ENCODE measurements at places on chromosomes 7 and 10. TPM values are rescaled to one million over a fixed set of nuclear protein-coding genes. Genes with fewer than 3 reads are reported as not detected.

DNA sequence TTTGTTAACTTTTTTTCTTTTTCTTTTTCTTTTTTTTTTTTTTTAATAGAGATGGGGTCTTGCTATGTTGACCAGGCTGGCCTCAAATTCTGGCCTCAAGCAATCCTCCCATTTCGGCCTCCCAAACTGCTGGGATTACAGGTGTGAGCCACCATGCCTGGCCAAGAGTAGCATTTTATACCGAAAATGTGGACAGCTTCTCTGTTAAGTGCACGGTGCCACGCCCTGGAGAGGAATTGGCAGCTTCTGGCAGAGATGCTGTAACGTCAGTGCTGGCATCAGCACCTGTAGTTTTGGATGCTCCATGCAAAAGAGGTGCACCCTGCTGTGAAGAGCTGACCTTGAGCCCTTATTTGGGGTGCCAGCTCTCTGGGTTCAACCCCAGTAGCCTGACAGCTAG, 18.2 kb downstream of the IL15RA start:
- no peak for DNase-seq

DNA sequence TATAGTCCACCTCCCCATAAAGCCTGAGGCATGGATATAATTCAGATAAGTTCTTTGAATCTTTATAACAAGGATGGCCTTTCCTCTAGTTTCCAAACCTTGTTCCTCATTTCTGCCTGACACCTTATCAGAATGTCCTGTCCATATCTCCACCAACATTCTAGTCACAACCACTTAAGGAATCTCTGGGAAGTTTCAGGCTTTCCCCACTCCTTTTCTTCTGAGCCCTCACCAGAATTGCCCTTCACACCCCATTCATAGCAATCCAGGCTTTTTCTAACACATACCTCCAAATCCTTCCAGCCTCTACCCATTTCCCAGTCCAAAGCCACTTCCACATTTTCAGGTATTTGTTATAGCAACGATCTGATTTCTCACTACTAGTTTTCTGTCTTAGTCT, 18.0 kb upstream of the DIP2C start:
- DNase-seq: no peak

GRCh38 chr10:116590590-116591444, at the start of gene PNLIPRP1:
Gene PNLIPRP1 (plus strand): TSS chr10:116590959. CDS start chr10:116591130, 171 bp downstream.
- DNase-seq: no peak

DNA sequence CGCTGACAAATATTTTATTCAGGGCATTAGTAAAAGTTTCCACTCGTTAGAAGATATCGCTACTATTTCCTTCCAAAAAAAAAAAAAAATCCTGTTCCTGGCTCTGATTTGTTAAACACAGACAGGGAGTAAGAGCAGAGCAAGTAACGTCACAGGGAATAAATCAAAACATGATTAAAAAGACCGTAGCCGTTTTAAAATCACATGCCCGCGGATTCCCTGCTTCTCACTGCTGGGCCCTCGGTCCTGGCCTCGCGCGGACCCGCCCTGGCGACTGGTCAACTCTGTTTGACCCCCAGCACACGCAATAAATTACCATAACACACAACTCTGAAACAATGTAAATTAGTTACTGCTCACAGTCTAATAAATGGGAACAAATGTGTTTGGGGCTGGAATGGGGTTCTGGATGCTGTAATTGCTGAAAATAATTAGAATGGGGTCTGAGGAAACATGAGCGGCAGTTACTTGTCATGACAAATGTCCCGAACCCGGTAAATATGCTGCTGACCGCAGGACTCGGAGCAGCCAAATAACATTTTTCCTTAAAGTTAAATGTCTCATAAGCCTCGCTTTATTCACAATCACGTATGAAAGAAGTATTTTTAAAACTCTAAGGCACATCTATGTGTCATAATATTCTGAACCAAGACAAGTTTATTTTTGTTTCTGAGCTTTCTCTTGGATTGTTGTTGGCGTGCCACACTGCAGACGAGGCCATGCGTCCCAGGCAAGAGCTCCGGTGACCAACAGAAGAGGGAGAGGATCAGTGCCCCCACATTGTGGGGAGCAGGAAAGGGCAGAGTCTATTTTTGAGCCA, 17.9 kb downstream of the EBF3 start:
- no peak for DNase-seq

GRCh38 chr7:50530766-50531165, 34.4 kb downstream of the DDC start:
- no peak for DNase-seq

GRCh38 chr7:11120068-11120664, 146.5 kb downstream of the PHF14 start:
- DNase-seq: no peak

DNA sequence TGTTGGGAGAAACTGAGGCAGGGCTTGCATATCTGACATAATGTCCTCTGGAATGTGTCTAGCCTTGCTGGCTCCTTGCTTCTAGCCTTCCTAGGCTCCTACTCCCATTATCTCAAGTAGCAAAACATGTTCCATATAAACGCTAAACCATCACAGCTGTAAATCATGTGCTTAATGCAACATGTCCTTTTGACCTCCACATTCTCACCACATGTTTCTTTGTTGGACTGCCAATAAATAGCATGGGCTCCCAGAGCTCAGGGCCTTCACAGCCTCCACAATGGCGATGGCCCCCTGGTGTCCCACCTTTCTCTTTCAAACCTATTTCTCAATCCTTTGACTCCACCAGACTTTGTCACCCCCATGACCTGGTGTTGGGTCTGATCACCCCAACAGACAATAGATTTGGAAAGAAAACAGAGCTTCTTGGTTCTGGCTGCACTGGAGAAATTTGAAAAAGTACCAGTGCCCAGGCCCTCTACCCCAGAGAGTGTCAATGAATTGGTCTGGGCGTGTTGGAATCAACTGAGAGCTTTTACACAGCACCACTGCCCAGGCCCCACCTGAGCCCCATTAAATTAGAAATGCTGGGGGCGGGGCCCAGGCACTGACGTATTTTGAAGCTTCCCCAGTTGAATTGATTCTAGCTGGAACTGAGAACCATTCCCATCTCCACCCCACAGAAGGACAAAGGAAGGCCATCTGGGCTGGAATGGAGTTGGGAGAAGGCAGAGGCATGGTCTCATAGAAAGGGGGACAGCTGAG, 41.3 kb upstream of the GGCT start:
- no peak for DNase-seq

- peak; percentile 32 for DNase-seq
Measured at GRCh38 chr10:89563861-89564478, 28.6 kb upstream of the SLC16A12 start.

DNA sequence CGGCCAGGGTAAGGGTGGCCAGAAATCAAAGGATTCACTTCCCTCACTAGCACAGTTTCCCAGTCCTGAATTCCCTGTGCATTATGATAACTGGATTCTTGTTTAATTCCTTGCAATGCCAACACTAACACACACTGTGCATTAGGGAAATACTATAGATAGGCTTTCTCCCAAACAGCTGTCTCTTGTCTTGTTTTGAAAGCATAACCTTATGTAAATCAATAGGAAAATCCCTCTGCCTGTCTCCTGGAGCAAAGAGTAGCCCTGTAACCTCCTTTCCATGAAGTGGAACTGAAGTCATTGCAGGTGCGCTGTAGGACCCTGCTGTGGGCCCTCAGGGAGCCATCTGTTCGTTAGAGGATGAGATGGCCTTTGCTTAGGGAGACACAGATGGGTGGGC, 82.8 kb upstream of the FAM171A1 start:
- no peak for DNase-seq

DNA sequence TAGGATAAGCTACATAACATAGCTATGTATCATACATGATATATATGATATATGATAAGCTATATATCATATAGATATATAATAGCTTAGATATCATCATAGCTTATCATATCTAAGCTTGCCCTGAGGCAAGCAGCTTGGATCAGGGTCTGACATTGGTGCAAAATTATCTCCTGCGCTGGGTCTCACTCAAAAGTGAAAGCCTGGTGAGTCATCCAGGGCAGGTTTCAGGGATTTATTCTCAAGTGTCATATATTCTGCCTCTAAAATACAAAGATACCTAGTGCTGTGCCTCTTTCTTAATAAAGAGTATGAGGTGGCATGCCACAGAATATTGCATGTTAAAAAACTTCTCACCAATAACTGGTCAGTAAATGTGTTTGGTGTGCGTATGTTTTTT, 105.9 kb downstream of the CDC14C start:
- DNase-seq: no peak

GRCh38 chr7:94044806-94045205, 40.7 kb upstream of the BET1 start:
- no peak for DNase-seq

DNA sequence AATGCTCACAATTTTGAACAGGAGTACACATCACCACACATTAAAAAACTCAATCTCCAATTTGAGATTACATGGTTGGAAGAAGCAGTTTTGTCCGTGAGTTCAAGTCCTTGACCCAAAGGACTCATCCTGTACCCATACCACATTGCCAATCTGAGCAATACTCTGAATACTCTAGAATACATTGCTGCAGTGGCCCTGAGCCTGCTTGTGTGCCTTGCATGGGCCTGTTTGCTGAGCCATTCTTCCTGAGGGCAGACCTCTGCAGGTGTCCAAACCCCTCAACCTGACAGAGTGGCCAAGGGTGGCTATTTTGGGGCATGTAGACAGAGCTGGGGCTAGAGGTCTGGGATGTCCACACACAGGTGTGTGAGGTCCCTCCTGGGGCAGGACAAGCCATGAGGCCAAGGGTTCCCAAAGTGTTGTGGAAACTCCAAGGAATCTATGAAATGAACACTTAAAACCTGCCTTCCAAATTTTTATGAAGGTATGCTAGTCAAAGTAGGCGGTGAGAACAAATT, 15.5 kb downstream of the AGMO start:
- no peak for DNase-seq

GRCh38 chr10:23585186-23585585, 146.3 kb downstream of the OTUD1 start:
- no peak for DNase-seq

GRCh38 chr7:96707901-96708774, 1.5 kb downstream of the SEM1 start:
- no peak for DNase-seq

- no peak for DNase-seq
Measured at GRCh38 chr10:1253523-1254353, 197.6 kb downstream of the WDR37 start.

GRCh38 chr10:46002916-46003693, 27.3 kb downstream of the NCOA4 start:
- no peak for DNase-seq

GRCh38 chr10:78292982-78293865, 259.6 kb downstream of the RPS24 start:
- peak; percentile 24 for DNase-seq

- no peak for DNase-seq
Measured at GRCh38 chr10:26463986-26464385, 25.8 kb downstream of the APBB1IP start.

DNA sequence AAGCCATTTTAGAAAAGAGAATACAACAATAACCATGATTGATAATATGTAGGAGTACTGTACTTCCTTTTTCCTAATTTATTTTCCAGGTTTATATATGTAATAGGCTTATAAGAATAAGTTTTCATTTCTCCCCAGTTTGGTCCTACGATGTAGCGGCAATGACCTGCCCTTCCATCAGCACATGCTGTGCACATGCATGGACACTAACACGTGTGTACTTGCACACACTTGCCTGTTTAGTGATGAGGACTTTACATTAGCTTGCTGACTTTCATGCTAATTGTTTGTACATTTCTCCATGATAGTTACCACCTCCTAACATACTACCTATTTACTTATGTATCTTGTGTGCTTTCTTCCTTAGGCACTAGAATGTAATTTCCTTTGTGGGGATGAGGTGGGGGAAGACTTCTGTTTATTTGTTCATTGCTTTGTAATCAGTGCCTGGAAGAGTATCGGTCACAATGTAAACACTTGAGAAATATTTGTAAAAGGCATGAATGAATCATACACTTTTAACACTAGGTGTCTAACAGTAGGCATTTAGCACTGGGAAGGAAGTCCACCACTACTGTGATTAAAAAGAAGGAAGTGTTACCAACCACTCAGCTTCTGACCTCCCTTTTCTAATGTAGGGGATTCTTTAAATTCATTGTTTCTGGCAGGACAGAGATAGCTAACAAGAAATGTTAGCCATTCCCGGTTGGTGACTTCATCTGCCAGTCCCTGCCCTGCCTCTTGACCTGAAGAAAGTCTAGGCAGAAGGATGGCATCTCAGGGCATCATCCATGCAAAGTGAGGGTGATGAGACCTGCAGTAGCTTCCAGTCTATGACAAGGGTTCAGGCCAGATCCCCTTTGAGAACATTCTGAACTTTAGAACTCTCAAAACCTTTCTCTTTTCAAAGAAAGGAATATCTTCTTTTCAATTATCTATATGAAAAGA, 120.2 kb upstream of the RAB18 start:
- DNase-seq: peak; percentile 38

- DNase-seq: no peak
Measured at GRCh38 chr7:81608748-81609382, 161.0 kb downstream of the HGF start.

GRCh38 chr7:143245123-143245522, 18.1 kb upstream of the GSTK1 start:
- DNase-seq: no peak

DNA sequence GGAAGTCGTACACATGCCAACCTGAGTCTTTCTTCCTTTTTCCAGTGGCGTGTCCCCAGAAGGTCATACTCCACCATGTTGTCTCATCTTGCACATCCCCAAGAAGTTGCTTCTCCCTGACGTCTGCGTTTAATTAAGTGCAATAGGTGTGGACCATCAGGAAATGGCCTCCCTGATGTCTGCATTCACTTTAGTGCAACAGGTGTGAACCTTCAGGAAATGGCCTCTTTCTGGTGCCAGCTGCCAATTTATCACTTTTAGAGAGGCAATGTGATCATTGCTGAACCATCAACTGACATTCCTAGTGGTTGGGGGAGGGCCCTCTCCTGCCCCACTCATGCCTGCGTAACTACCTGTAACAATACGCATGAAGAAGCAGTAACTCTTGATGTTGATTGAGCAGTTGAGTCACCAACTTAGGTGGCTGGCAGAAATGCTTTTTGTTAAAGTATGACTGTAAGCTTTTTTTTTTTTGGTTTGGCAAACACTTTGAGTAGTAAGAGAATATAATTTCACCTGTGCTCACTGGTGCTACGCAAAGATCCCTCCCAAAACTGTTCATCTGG, 25.8 kb downstream of the SCIN start:
- no peak for DNase-seq

Gene CUZD1
- total RNA-seq: 0.29 TPM

Gene PHKG1
- total RNA-seq: 0.44 TPM

Gene AASS
- 43.9 TPM for total RNA-seq

Gene CALML5
- not detected for total RNA-seq

Gene HABP2
- total RNA-seq: 0.13 TPM

Gene ENO4
- not detected for total RNA-seq

Gene SORCS3
- total RNA-seq: not detected

Gene AKR1E2
- total RNA-seq: not detected

Gene CUEDC2
- 13.1 TPM for total RNA-seq

Gene TEX47
- total RNA-seq: not detected

Gene LMBR1
- total RNA-seq: 39.6 TPM

Gene MUC3A
- total RNA-seq: not detected

Gene BMPR1A
- total RNA-seq: 42.3 TPM

Gene ITGA8
- total RNA-seq: not detected

Gene CFTR
- not detected for total RNA-seq

Gene SMARCD3
- 0.62 TPM for total RNA-seq

Gene ANK3
- not detected for total RNA-seq

Gene ZNF783
- total RNA-seq: 1.3 TPM

Gene CTAGE8
- total RNA-seq: not detected

Gene CHRM2
- total RNA-seq: not detected

Gene ELN
- 0.15 TPM for total RNA-seq

Gene C10orf95
- not detected for total RNA-seq
